ENCODE measurements at places on chromosomes 7 and 10.

GRCh38 chr7:75982306-75983064 is 11.9 kb downstream of the TMEM120A start:
- DNase-seq, result no peak

GRCh38 chr7:52285689-52286088 is 749.7 kb upstream of the POM121L12 start:
- no peak for DNase-seq

DNA sequence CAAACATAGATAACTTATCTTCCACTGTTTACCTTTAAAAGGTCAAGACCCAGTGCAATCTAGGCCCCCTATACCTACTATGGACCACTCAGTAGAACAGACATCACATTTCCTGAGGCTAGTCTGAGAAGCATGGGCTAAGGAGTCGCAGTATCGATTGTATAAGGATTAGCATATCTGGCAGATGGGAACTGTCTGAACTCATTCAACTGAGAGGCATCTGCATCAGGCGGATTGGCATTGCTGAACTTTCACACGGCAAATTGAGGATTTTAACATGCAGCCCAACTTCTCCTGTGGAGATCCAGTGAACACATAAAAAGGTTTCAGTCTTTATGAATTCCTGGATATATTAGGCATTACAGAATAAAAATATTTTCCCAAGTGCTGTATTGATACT is 89.1 kb upstream of the LRGUK start:
- DNase-seq, result no peak

DNA sequence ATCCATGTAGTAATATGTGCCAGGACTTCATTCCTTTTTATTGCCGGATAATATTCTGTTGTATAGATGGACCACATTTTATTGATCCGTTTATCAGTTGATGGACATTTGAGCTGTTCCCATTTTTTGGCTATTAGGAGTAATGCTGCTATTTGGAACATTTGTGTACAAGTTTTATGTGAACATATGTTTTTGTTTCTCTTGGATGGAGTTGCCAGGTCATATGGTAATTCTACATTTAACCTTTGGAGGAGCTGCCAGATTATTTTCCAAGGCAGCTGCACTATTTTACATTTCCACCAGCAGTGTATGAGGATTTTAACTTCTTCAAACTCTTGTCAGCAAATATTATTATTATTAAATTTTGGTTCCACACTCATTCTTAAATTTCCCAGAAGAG is 59.2 kb downstream of the C10orf90 start:
- no peak for DNase-seq

DNA sequence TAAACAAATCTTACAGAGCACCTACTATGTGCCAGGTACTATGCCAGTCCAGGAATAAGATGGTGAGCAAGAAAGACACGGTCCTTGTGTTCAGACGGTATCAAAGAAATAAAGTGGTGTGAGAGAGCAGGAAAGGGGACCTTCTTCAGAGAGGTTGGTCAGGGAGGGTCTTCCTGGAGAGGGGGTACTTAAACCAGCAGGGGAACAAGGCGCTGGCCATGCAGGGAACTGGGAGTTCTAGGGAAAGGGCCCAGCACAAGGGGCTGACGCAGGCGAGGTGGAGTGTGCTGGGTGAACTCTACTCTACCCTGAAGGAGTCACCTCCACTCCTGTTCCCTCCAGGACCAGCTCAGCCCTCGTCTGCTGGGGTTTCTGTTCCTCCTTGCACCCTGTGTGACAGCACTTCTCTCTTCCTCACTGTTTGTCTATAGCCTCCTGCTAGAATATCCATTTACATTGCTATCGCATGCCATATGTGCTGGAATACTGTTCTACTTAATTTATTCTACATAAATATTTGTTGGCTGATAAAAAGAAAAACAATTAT is 73.5 kb downstream of the AOAH start:
- no peak for DNase-seq

- no peak for DNase-seq
Observed at GRCh38 chr10:59622320-59623132, 87.1 kb downstream of the SLC16A9 start.

DNA sequence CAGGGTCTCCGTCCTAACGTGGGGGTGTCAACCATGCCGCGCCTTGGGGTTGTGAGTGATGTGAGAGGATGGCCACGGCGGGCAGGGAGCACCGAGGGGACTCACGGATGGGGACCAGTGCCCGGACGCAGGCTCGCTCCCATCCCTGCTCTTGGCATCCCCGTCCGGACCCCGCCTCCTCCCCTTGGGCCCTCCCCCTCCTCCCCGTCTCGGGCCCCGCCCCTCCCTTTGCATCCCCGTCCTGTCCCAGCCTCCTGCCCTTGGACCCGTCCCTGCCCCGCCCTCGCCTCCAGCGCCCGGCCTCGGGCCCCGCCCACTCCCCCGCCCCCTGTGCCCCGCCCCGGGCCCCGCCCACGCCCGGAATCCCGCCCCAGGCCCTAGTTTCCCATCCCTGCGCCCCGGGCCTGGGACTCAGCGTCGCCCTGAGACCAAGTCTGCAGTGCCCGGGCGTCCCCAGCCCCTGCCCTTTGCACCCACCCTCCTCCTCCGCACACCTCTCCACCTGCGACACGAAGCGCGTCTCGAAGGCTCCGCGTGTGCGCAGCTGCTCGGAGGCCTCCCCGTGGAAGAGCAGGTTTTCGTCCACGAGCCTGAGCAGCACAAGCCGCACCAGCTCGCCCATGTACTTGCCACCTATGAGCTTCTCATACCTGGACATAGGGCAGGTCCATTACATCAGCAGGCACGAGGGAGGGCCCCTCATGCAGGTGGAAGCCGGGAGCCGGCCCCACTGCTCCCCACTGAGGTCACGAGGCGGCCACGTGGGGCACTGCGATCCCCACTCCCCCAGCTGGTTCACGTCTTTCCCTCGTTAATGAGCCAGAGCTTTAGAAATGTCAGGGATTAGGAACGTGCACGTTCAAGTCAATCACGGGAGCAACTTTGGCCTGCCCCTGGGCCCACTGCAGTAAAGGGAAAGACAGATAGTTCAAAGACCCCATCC is 5.1 kb upstream of the MYL7 start:
- no peak for DNase-seq

DNA sequence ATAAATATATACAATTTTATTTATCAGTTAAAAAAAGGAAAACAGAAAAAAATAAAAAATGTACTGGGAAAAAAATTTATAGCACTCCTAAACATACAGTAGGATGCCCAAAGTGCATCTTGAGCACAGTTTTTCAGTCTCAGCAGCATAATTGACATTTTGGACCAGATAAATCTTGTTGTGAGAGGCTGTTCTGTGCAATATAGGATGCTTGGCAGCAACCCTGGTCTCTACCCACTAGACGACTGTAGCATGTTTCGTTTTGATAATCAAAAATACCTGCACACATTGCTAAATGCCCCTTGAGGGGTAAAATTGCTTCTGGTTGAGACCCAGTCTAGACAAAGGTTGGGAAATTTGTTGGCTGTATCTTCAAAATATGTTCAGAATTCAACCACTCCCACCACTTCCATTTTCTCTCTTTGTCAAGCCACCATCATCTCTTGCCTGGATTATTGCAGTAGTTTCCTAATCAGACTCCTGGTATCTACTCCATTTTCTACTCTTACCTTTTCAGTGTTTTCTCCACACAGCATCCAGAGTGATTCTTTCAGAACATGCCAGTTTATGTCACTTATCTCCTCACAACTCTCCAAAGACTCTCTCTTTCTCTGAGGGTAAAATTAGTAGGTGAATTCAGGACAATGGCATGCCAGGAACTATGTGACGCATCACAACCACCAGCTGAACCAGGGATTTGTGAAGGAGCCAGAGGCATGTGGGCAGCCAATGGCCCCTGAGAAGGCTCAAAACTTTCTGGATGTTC is 91.4 kb downstream of the GPR85 start:
- no peak for DNase-seq

DNA sequence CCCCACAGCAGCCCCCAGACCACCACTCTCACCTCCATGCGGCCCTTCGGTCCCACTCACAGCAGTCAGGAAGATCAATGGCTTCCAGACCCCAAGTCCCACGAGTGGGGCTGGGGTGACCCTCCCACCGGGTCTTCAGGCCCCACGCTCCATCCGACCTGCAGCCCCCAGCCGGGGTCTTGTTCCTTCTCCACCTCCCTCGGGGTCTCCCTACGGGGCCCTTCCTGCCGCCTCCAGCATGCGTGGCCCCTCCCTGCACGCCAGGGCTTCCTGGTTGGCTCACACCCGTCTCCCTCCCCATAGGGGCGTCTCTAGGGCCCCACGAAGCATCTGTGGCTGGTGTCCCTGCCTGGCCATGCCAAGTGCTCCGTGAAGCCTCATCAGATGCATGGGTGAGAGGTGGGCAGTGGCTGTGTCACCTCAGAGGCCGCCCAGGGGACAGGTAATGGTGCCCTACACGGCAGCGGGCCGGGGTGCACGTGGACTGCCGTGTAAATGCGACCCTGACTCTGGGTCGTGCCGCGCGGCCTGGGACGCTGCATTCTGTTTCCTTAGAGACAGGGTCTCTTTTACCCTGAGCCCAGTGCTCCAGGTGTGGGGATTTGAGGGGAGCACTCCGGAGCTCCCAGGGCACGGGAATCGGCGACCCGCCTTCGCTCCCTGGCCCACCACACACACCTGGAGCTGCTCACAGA is 19.9 kb downstream of the ADAP1 start:
- no peak for DNase-seq

- DNase-seq, result no peak
Observed at GRCh38 chr10:44745920-44746319, 165.2 kb upstream of the TMEM72 start.

- DNase-seq, result no peak
Observed at GRCh38 chr7:118080947-118081346, 103.0 kb upstream of the LSM8 start.

- DNase-seq, result no peak
Observed at GRCh38 chr7:34902182-34902581, 135.1 kb downstream of the DPY19L1 start.

- DNase-seq, result no peak
Observed at GRCh38 chr7:4069268-4070095, 612.6 kb upstream of the FOXK1 start.

- DNase-seq, result no peak
Observed at GRCh38 chr7:116828281-116828680, 34.1 kb upstream of the CAPZA2 start.

GRCh38 chr10:8511026-8511425 is 456.5 kb downstream of the GATA3 start:
- DNase-seq, result no peak

DNA sequence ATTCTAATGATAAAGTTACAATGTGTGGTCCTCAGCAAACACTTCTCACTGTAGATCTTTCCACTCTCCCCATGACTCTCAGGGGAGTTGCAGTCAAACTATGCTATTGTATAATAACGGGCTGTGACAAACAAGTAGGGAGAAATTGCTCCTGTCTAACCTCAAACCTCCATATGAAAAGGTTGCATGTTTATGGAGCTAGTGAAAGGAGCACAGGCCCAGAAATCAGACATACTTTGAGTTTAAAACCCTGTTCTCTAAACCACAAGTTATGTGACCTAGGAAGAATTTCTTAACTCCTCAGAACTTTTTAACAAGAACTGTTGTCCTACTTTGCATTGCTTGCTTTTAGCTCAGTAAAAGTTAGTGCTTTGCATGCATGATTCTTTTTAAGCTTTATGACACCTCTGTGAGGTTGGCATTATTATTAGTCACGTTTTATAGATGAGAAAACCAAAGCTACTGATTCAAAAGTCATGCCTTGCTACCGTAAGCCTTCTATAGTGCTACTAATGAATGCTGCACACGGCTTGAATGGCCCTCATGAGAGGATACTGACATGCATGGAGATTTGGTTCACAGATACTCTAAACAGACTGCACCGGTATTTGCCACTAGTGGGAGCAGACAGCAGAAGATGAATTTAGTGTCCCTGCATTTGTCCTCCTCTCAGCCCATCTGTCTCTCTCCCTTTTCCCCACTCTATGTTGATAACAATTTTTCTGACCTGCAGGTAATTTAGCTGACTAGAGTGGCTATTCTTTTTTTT is 129.5 kb upstream of the PCGF5 start:
- DNase-seq, result no peak

DNA sequence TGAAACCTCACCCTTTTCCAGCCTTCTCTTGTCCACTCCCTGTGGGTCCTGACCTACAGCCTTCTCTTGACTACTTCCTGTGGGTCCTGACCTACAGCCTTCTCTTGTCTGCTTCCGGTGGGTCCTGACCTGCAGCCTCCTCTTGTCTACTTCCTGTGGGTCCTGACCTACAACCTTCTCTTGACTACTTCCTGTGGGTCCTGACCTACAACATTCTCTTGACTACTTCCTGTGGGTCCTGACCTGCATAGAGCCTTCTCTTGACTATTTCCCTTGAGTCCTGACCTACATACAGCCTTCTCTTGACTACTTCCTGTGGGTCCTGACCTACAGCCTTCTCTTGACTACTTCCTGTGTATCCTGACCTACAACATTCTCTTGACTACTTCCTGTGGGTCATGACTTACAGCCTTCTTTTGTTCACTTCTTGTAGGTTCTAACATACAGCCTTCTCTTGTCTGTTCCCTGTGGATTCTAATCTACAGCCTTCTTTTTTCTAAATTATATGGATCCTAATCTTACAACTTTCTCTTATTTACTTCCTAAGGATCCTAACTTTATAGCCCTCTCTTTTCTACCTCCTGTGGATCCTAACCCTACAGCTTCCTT is 36.5 kb downstream of the C10orf71 start:
- DNase-seq, result no peak

DNA sequence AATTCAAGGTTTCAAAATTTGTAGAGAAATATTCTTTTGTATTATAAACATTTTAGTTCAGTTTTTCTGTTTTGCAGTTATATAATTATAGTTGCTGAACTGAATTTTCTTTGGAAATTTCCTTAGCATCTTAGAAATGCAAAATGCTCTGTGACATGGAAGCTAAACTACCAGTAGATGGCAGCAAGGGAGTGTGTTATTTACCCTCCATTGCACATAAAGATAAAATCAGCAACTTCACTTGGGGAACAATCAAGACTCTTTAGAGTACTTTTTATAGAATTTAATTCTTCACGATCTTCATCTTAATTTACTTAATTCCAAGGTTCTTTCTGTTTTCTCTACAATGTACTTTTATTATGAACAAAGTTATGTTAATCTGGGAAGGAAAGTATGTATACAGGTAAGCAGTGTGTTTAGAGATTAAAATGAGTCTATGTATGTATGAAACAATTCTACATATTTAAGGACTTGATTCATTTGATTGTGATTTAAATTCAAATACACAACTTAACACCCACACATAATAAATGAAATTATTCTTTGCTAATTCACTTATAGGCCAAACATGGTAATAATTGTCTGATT is 404.2 kb downstream of the THSD7A start:
- DNase-seq, result peak; percentile 62

- DNase-seq, result no peak
Observed at GRCh38 chr7:81383846-81384245, 386.0 kb downstream of the HGF start.
